Left forelimb (tissue), 1 donor: ENCODE measurements at places on chromosomes 4 and X.

- no peak for DNase-seq
Observed at GRCh38 chr4:126697748-126698147, 935.0 kb upstream of the INTU start.

- DNase-seq: no peak
Observed at GRCh38 chrX:75051047-75051446, 105.0 kb downstream of the ABCB7 start.

DNA sequence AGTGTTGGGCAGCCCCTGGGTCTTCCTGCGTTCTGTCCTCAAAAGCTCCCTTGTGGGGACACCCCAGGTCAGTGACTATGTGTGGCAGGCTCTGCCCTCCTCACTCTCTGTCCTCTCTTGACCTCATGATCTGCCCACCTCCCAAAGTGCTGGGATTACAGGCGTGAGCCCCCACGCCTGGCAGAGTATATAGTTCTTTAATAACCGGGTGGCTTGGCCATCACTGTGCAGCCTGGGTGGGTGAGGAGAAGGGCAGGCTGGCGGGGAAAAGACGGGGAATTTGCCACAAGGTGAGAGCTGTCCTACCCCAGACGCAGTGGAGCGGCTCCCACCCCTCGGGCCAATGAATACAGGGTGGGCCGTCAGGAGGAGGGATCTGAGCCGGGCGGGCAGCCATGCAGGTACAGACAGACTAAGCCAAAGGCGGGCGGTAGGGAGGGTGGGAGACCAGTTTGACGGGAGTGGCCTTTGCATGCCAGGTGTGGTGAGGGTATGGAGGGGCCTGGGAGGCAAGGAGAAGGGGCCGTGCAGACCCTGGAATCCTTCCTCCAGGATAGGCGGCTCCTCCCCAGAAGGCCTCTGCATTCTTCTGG, 2.5 kb downstream of the SH3BP2 start:
- DNase-seq: peak; percentile 63

DNA sequence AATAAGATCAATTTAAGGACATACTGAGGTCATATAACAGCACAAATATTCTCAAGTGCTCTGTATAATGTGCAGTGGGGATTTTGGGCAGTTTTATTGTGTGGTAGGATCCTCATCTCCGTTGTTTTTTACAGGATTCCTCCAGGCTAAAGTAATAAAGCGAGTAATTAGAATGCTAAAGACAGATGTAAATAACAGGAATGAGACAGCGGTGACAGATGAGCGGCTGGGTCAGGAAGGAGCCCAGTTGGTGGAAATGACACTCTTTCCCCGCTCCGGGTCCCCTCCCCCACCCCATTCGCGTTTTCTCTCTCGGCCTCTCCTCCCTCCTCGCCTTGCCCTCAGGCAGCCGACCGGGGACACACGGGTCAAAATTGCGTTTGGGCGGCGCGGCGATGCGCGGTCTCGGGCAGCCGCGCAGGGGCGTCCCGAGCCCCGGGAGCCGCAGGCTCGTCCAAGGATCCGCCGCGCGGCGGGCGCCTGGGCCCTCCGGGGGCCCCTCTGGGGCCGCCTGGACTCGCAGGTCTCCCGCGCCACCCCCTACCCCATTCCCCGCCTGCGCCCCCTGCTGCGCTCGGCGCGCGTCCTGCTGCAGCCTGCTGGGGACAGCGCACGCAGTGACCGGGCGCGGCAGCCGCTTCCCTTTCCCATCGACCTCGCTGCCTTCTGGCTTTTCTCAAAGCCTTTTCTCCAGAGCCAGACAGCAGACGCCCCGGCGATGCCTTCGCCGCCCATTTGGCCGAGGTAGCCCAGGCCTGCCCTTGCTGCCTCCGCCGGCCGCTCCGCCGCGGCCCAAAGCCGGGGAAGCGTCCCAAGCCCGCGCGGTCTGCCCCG, 16.2 kb downstream of the POU4F2 start:
- DNase-seq: no peak

- DNase-seq: no peak
Observed at GRCh38 chr4:63786171-63786570, 623.1 kb downstream of the TECRL start.

- no peak for DNase-seq
Observed at GRCh38 chrX:150933945-150934350, 35.5 kb upstream of the CD99L2 start.

- DNase-seq: no peak
Observed at GRCh38 chr4:26647523-26648224, 63.8 kb downstream of the TBC1D19 start.

GRCh38 chrX:25389266-25389665, 373.5 kb upstream of the ARX start:
- no peak for DNase-seq

GRCh38 chr4:38872620-38873019, 5.0 kb downstream of the FAM114A1 start:
- DNase-seq: no peak

- no peak for DNase-seq
Observed at GRCh38 chr4:79650794-79651431, 242.9 kb upstream of the GK2 start.
